ENCODE measurements at places on chromosomes 3 and 15.
A peak's percentile ranks its signal among the peaks of the same experiment; 100 is the strongest.

DNA sequence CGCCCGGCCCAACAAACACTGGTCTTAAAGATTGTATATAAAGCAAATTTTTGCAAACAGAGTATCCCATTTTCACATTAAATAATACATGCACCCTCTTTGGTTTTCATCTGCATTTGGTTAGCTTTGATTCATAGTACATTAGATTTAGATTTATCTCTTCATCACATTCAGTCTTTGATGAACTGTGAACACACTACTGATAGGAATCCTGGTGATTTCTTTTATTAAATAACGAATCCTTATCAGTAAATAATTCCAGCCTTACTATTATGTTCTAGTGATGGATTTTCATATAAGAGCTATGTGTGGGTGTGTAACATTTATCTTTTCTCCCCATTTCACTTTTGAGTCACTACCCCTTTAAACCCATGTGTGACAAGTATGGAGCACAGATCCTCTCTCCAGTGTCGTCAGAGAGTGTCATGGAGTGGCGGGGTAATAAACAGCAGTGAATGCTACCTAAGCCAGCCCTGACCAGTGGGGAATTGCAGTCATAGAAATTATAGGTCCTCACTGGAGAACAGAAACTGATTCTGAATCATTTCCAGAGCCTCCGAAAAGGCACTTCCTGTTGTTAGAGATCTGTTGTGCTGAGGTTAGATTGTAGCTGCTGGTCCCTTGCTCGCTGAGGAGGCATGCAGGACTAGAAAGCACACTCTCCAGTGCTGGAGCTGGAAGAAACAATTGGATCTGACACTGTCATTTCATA is 22.0 kb downstream of the SLC7A14 start:
- DNase-seq = peak; percentile 56

DNA sequence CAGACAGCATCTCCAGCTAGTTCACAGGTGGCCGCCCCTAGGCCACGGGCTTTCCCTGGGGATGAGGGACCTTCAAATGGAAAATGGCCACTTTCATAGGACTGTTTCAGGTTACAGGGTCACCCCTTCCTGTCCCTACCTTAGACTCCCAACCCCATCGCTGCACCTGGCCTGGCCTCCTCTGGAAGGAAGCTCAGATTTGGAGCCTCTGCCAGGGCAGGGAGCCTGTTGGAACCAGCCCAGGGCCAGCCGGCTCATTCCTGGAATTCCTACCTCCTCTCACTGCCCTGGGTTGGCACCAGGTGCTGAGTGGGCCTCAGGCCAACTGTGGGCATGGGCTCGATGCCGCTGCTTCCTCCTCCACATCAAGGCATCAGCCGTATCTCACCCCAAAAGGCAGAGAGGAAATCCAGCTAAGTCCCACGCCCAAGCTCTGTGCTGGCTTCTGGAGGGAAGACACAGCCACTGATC is 42.2 kb downstream of the KLHL25 start:
- DNase-seq = no peak

- no peak for DNase-seq
Observed at GRCh38 chr3:153431076-153431475, 269.1 kb downstream of the RAP2B start.

GRCh38 chr3:61872077-61872706 is 310.8 kb downstream of the PTPRG start:
- DNase-seq = peak; percentile 8
